LNCaP clone FGC (cell line): ENCODE measurements at places on chromosomes 13 and 19.

- DNase-seq, result no peak
Measured at GRCh38 chr13:43297967-43298678, 274.7 kb downstream of the DNAJC15 start.

- DNase-seq, result no peak
Measured at GRCh38 chr13:103471896-103472295, 405.7 kb upstream of the SLC10A2 start.

- peak; percentile 26 for DNase-seq
Measured at GRCh38 chr13:79631051-79631659, 150.2 kb downstream of the NDFIP2 start.

- peak; percentile 85 for DNase-seq
Measured at GRCh38 chr19:10836479-10837330, 693 bp upstream of the TMED1 start.

GRCh38 chr13:95485518-95486144, 66.9 kb upstream of the CLDN10 start:
- DNase-seq, result no peak

DNA sequence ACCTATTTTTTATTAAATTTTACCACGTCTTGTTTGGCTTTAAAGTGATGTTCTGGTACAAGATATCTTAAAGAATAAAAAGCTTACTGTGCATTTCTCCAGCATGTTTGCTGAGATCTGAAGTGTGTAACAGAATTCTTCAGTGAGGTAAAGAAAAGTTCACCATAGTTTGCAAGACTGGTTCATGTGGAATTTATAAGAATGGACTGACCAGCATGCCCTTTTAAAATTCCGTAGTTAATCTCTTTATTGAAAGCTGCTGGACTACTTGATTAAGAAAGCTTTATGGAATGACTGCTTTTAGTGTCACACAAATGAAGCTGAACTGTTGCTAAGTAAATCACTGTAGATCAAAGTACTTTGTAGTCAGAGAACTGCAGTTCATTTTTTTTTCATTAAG, 119.2 kb downstream of the GPC6 start:
- no peak for DNase-seq

DNA sequence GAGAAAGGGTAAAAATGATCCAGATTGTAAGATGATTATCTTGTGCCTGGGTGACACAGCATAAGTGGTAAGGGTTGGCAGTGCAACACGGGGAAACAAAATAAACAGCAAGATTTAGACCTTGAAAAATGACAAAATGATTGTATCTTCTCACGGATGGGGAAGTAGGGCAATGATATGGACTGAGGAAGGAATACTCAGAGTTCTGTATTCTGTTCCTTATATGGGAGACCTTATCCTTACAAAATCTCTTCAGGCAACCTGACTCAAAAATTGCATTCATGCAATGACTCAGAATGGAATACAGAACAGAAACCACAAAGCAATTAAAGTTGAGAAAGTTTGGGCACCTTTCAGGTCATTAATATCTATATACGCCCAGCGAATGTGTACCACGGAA, 149.0 kb downstream of the HS6ST3 start:
- no peak for DNase-seq

DNA sequence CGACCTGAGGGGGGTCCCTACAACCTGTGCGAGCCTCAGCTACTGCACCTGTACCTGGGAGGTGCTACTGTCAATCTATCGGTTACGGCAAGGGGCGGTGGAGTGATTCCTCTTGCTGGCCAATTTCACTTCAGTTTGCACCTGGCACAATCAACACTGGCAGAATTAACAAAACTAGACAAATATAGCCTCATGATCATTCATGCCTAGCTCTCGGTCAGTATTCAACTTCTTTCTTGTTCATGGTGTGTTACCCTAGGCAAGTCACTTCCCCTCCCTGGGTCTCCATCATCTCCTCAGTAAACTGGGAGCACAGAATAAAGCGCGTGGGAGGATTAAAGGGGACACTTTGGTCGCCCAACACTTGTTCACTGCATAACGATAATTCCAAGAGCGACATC, 618 bp downstream of the HAUS8 start:
- DNase-seq, result no peak

- DNase-seq, result no peak
Measured at GRCh38 chr19:48135411-48135810, 24.8 kb upstream of the PLA2G4C start.

DNA sequence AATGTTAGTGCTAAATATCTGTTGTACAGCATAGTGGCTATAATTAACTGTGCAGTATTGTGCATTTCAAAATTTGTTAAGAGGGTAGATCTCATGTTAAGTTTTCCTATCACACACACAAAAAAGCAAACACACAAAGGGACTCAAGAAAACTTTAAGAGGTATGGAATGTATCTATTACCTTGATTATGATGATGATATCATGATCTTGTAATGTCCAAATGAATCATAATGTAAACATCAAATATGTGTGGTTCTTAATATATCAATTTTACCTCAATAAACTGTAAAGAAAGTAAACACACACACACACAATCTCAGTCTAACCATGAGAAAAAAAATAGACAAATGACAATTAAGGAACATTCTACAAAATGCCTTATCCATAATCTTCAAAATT, 934.6 kb downstream of the SLITRK1 start:
- DNase-seq, result no peak

DNA sequence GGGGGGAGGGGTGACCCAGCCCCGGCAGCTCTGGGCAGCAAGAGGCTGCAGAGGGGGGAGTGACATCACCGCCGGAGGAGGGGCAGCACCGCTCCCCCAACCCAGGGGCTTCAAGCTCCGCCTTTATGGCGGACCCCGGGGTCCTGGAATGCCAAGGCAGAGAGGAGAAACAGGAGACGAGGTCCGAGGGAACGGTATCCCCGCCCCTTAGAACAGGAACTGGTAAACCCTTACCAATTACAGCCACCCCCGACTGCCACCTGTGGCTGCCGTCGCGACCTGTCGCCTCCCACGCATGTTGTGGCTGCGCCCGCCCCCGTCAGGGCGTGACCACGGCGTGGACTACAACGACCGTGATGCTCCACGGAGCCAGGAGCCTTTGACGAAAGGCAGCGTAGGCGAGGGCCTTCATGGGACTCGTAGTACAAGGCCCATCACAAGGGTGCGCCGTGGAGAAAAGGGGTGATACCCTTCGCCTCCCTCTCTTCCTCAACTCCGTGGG, 4.1 kb upstream of the KCNC3 start:
- peak; percentile 91 for DNase-seq

DNA sequence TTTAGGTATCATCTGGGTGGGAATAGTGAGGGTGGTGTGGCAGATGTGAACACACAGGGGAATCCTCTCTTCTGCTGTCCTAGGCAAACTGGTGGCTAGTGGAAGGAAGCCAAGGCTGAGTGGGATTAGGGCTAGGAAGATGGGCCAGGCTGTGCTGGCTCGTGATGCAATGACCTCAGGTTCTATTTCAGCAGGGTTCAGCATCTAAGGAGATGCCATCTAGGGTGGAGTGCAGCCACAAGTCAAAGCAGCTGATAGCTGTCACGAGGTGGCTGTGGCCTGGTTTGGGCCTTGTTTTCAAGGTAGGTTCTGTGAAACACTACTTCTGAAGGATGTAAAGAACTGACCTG, 21.6 kb downstream of the ARL11 start:
- DNase-seq, result no peak

GRCh38 chr19:42295342-42295741, 6.6 kb upstream of the PRR19 start:
- DNase-seq, result no peak

DNA sequence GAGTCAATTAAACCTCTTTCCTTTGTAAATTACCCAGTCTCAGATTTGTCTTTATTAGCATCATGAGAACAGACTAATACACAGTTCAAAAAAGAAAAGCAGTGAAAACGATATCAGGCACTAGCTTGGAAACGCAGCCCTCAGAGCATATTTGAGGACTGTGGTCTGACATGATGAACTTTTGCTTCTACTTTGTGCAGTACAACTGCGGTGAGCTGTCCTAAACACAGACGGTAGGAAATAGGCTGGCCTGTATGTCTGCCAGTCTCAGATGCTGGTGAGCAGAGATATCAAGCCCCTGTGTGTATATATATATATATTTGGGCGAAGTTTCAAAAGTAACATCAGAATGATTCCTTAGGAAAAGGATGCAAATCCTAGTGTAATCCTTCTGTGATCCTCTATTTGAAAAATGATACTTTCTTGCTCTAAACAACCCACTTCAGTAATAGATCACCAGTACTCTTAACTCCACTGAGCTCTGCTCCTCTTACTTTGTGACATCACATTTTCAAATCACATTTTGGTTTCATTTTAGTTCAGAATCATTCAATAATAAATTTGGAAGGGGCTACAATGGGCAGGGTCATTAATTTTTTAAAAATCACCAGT, 74.4 kb downstream of the TNFRSF19 start:
- DNase-seq, result no peak

- no peak for DNase-seq
Measured at GRCh38 chr13:50326811-50327210, 311.6 kb downstream of the KCNRG start.

DNA sequence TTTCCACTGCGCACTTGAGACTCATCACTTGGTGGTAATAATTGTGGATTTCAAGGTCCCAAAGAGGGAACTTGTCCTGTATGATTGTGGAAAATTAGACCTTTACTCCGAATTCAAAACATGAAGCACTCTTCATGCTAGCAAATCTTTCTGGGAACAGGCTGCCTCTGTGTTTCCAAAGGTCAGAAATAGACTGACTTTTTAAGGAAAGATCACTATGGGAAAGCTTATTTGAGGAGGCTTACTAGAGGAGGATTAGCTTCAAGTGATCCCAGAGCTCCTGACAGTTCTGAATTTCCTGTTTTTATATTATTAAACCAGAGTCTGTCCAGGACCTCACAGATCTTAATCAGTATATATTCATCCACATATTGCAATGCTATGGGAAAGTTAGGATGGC, 5.5 kb downstream of the WDFY2 start:
- no peak for DNase-seq

DNA sequence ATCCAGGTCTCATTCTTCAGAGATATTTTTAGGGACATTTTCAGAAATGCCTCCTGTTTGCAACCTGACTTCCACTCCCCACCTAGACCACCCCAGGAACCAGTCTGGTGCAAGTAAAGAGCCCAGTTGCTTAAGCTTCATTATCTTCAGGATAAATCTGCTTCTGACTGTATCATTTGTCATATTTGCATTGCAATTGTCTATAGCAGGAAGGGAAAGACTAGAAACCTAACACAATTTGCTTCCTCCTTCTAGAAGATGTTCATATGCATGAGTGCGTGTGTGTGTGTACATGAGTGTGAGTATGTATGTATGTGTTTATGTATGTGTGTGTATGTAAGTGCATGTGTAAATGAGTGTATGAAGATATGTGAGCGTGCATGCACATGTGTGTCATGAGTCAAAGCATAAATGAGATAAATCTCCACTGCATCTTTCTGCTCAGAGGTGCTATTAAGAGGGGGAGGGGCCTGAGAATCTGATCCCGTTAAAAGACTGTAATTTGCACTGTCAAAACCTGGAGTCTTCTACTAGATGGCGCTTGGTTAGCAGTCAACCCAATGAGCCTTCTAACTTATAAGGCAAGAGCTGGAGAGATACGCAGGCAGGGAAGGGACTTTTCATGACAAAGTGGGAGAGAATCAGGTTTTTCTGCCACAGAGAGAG, 178.8 kb upstream of the KL start:
- DNase-seq, result no peak

GRCh38 chr19:36245210-36246005, 30.5 kb downstream of the ZNF146 start:
- DNase-seq, result no peak

DNA sequence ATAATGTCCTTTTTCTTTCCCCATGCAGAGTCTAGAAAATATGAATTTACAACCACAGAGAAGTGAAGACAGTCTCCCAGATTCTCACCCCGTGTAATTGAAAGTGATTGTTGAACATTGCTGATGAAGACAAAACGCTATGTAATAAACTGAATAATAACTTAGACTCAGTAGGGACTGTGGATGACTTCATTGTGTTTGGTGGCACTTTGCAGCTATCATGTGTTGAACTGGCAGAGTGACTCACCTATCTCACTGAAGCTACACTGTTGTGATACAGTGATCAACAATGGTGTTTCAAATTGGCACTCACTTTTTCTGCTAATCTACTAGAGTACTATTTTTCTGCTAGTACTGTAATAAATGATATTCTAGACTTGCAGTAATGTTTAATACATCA, 261.3 kb downstream of the DACH1 start:
- DNase-seq, result no peak

DNA sequence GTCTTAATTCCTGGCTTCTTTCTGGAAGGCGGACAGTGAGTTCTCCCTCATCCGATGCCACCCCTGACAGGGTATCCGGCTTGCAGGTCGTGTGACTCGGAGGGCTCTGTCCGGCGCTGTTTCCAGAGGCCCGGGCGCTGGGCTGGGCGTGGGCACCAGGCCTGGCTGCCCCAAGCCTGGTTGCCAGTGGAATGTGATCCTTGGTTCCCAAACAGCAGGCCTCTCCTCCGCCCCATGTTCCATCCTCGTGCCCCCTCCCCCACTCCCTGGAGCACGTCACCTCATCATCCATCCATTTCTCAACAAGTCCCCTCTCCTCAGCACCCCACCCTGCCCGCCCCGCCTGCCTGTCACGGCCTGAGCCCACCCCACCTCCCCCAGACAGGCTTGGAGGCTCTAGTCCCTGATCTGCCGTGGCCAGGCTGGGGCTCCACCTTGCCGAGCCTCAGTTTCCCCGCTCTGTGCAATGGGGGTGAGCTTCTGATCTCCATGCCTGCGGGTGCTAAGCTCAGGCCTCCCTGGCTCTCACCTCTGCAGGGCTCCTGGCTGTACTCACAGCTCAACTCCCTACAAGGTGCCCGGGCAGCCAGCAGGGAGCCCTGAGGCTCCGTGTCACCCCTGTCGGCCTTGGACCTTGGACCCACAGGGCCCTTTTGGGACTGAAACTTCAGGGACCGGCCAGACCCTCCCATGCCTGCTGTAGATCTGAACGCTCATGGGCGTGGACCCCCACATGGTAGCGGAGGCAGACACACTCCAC, 2.3 kb downstream of the TBXA2R start:
- DNase-seq, result no peak

GRCh38 chr13:49370371-49370770, 73.5 kb downstream of the CAB39L start:
- no peak for DNase-seq

DNA sequence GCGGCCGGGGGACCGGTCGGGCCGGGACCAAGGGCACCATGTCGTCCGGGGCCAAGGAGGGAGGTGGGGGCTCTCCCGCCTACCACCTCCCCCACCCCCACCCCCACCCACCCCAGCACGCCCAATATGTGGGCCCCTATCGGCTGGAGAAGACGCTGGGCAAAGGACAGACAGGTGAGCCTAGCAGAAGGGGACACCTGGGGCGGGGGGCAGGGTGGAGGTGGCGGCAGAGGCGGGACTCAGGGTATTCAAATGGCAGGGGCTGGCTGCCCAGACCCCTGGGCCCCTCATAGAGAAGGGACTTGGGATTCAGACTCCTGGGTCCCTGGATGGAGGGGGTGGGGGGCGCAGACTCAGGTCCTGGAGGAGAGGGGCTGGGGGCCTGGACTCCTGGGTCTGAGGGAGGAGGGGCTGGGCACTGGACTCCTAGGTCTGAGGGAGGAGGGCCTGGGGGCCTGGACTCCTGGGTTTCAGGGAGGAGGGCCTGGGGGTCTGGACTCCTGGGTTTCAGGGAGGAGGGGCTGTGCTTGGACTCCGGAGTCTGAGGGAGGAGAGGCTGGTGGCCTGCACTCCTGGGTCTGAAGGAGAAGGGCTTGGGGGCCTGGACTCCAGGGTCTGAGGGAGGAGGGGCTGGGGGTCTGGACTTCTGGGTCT, 735 bp downstream of the BRSK1 start:
- no peak for DNase-seq

- no peak for DNase-seq
Measured at GRCh38 chr19:46615966-46616365, 8.9 kb downstream of the PTGIR start.
